ENCODE measurements at places on chromosomes 7 and 10.

- no peak for DNase-seq
Measured at GRCh38 chr7:24912874-24913514, 67.0 kb downstream of the OSBPL3 start.

- DNase-seq = no peak
Measured at GRCh38 chr10:13893926-13894325, 307.2 kb downstream of the PRPF18 start.

DNA sequence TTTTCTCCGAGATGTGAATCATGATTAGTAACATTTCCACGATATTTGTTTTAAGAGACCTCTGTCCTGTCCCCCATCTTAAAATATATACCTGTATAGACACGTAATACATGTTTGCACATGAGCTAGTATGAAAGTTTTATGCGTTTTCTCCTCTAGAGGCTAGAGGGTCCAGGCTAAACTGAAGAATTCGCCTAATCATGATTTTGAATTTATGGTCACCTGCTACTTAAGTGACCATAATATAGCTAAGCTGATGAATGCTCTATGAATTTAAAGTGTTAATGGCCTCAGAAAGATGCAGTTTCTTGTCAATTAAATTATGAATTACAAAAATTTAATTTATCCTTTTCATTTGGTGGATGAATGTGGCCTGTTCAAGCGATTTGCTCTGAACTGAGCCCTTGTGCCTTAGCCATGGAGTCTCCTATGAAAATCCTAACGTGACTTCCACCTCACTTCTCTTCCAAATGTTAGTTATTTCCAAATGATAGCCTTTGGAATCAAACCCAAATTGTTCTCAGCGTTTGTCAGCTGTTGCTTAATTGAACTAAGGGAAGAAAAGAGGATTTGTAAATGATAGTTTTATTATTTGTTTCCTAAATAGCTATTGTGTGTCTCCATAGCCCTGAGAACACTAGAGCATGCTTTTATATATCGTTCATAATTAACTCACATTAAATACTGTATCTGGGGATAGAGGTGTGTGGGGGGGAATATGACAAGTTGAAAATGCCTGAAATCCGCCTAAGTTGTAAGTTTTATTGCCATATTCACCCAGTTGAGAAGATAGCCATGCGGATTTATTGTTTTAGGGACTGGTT lies 2.3 kb downstream of the CELF2 start:
- DNase-seq = no peak

DNA sequence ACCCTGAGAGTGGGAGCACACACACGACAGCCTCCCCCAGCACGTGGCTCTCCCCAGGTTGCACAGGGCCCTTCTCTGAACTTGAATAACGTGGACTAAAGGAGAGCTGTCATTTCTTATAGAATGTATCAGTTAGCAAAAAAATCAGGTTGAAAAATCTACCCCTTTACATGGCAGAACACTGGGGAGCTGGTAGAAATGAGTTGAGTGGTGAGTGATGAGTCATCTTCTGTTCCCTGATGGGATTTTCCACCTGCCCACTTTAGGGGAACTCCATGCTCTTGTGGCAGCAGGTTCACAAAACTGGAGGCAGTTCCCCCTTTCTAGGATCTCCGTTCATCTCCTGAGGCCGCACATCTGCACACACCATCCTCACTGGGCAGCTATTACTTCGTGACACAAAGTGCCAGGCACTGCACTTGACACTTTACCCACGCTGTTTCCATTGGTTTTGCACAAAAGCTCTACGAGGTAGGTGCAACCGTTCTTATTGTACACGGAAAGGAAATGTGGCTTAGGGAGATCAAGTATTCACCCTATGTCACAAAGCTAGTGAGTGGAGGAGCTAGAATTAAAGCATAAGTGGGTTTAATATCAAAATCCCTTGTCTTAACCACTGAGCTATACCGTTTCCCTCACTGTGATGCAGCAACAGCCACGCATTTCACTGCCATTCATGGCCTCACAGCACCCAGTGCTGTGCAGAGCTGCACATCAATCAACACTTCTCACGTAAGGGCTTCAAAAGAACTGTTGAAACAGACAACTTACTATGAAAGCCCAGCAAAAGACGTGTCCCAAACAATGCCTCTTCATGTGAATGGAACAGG lies 80.2 kb downstream of the RNF216 start:
- no peak for DNase-seq

- no peak for DNase-seq
Measured at GRCh38 chr10:5953676-5954075, 23.7 kb downstream of the IL15RA start.

GRCh38 chr7:117937753-117938483 lies 64.7 kb upstream of the CTTNBP2 start:
- DNase-seq = no peak

Data from astrocyte of the spinal cord (primary cell).